ENCODE measurements at places on chromosomes 4 and X.

DNA sequence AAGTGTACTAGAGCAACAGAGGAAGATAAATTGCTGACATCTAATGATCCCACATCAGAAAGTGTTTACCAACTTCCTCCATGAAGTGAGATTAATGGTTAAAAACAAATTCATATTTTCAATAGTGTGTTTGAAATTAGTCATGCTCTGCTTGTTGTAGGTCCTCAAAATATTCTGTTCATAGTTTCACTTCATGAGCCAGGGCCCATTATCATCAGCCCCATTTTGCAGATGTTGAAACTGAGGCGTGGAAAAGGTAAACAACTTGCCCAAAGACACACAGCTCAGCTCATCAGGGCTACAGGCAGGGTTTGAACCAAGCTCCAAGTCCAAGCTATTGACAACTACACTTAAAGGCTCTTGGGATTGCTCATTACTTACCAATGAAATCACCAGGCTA is 103.5 kb upstream of the PPARGC1A start:
- no peak for DNase-seq

DNA sequence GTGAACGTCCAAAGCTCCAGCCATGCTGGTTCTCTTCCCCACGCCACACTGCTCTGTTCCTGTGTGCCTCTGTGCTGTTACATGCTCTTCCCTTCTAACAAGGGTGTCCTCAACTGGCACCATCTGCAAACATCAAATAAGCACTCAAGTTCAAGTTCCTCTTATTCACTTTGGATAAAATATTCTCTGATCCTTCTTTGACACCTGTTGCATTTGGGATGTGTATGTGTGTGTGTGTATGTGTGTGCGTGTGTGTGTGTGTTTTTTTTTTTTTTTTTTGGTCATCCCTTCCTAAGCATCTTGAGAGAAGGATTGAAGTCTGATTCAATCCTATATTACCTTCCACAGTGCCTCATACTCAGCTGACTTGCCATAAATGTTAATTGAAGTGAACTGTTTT is 204.0 kb upstream of the ANXA3 start:
- DNase-seq = no peak

GRCh38 chr4:76659103-76659490 is 224.1 kb downstream of the SHROOM3 start:
- DNase-seq = no peak

- no peak for DNase-seq
Measured at GRCh38 chr4:118950929-118951570, 62.4 kb downstream of the SYNPO2 start.

DNA sequence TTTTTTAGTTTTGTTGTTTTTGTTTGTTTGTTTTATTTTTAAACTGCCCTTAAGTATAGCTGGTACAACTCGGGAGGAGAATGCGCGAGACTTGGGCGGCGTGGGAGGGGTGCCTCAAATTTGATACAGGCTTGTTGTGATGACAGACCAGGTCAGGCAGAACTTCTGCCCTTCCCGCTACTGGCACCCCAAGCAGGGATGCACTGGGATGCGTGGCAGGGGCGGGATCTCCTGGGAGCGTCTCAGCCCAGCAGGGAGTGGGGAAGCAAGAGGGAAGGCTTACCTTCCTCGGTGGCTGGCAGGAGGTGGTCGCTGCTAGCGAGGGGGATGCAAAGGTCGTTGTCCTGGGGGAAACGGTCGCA is 851 bp downstream of the SFRP2 start:
- DNase-seq = no peak

DNA sequence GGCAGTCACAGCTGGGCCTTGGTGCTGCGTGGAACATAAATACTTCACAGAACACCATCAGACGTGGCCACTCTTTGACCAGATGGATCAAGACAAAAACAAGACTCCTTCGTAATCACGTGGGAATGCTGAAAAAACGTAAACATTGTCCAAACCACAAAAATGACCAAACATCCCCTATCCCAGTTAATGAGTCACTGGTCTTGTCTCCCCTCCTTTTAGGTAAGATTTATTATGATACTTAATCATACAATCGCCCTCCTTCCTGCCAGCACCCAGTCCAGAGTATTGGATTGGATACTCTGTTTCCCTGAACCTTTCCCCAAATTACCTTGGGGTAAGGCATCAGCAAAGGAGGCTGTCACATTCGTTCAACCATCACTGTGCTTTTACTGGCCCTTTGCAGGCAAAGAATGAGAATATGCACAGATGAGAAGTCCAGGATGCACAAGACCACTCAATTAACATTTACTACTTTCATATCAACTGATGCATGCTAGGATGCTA is 601 bp upstream of the TCEANC start:
- no peak for DNase-seq

GRCh38 chr4:73885574-73886267 is 16.5 kb downstream of the CXCL1 start:
- DNase-seq = no peak
